ENCODE measurements at places on chromosomes 3 and 15.

GRCh38 chr3:172522871-172523818 is at the start of gene TNFSF10:
Gene TNFSF10, minus strand, starts transcription at chr3:172523430. Its CDS starts 46 bp downstream, at chr3:172523384.
- peak; percentile 52 for DNase-seq

DNA sequence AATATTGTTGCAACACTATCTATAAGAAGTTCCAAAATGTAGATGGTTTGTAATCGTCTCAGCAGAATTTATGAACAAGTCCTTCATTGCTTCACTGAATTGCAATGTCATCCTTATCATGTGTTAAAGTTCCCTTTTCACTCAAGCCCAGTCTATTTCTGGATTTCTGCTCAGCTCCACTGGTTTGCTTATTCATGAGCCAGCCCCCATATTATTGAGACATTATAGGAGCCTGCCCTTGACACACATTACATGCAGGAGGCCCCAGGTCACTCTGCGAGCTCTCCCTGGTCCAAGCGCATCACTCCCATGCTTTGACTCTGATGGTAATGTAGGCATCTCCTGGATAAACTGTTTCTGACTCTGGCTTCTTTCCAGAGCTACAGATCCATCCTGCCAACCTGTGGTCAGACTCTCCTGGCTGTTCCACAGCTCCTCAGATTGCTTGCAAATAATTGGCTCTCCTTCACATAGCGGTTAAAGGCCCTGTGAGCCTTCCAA is 56.9 kb downstream of the ABTB1 start:
- no peak for DNase-seq

- no peak for DNase-seq
These were observed 554.4 kb downstream of the IGSF11 start for GRCh38 chr3:118480101-118480860.

DNA sequence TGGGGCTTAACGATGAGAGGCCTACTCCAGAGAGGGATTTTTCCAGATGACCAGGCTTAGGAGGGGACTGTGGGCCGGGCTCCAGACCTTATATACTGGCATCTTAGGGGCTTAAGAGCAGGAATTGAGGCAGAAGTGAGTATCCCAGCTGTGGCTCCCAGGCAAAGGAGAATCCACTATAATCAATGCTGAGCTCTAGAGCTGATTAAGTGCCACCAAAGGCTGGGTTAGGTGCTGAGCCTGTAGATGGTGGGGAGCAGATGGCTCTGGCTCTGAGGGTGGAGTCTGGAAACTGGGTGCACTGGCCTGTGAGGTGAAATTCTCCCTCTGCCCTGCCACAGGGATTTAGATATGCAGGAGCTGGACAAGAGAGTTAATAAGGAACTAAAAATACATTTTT is 23.2 kb downstream of the IRAK2 start:
- DNase-seq = no peak

DNA sequence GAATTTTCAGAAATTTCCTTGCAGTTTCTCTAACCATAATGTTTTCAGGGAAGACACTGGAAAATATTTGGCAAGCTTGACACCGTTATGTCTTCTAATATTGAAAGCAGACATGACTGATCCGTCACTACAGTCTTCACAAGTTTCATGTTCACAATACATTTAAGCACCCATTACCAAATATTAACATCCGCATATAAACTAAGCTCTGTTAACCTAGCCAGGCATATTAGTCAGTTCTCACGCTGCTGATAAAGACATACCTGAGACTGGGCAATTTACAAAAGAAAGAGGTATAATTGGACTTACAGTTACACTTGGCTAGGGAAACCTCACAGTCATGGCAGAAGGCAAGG is 162.7 kb upstream of the LYSMD4 start:
- DNase-seq = no peak

GRCh38 chr3:94990952-94991705 is 928.3 kb downstream of the NSUN3 start:
- no peak for DNase-seq

Measured in H1 (cell line).